ENCODE measurements at places on chromosomes 7 and 10.

DNA sequence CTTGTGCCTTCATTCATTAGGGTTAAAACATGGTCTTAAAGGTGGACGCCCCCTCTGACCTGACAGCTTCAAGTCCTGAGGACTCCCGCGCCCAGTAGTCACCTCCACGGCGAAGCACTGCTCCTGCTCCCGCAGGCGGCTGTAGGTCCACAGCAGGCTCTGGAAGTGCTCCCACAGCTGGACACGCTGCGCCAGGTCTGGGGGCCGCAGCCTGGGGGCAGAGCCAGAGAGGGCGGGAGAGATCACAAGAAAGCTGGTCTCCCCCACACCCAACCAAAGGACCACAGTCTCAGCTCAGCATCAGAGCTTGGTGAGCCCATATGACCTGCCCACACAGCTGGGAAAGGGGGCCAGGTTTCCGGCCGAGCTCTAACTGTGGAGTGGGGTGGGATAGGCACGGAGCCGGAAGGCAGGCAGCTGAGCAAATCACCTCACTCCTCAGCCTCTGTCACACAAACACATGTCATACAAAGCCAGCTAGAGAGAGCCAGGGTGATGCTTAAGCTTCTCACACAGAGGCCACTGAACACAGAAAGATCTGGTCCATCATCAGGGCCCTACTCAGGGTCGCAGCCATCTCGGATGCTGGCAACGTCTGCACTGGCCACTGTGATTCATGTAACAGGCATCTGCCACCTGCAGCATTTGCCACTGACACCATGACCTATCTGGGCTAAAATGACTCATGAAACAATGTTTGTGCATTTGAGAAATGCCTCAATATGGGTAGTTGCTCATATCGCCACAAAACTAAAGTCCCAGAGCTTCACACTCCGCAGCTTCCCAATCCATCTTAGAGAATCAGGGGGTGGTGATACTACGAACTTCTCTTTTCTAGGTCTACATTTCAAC lies 12.6 kb downstream of the HPS1 start:
- peak; percentile 89 for DNase-seq

DNA sequence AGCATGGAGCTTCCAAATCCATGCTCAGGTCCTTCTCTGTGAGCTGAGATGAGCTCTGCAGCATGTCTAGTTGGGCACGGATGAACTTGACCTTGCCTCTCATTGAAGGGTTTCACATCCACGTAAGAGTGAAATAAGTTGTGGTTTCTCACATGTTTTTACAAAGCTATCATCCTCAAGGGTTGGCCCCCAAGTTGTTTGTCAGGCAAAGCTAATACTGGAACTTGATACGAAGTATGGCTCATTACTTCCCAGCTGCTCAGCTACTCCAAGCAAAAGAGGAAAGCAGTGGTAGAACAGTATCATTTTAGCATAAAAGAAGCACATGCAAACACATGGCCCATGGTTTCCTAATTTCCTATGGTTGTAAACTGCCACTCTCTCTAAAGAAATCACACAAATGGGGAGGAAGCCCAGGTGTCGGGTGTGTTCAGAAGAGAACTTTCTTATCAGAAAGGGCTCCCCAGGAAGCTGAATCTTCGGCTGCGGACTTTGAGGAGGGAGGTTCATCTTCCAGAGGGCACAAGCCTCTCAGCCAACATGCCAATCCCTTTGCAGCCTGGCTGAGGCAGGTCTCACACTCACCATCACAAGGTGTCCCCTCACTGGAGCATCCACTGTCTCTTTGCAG lies 45.3 kb downstream of the PDLIM1 start:
- DNase-seq: no peak

- no peak for DNase-seq
These were observed 70.8 kb upstream of the TEX47 start for GRCh38 chr7:88866265-88866863.

DNA sequence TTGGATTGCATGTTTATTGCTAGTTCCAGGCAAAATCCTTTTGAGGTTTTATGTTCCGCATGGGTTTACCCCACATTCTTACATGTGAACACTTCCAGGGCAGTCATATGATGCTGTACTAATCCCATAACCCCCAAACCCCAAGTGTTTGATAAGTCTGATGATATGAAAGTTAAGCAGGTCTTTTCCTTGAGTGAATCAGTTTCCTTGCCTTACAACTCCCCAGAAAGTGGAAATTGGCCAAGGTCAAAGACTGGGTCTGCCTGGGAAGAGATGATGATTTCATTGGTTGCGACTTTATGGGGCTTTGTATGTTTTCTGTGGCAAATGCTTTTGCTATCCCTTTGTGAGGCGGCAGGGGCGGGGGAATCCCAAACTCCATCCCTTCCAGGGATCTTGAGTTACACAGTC lies 24.7 kb downstream of the AFAP1L2 start:
- no peak for DNase-seq

DNA sequence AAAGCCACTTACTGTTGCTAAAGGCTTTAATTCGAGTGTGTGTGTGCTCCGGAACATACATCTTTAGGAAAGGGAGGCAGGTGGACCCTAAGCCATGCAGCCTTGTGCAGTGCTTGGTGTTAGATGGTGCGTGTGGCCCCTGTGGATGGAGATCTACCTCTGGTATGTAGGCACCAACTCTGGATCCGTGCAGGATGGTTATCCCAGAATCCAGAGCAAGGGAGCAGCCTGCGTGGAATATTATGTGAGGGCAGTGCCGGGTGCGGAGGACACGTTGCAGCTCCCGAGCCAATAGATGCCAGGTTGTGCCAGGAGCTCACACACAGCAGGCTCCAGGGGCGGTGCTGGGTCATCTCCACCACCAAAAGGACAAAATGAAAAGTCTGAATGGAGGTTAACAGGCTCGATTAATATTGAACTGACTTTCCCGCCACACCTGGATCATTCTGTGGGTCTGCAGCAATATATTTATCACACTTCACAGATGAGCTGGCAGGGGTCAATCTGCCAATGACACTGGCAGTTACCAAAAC lies 143.0 kb upstream of the NPS start:
- no peak for DNase-seq

DNA sequence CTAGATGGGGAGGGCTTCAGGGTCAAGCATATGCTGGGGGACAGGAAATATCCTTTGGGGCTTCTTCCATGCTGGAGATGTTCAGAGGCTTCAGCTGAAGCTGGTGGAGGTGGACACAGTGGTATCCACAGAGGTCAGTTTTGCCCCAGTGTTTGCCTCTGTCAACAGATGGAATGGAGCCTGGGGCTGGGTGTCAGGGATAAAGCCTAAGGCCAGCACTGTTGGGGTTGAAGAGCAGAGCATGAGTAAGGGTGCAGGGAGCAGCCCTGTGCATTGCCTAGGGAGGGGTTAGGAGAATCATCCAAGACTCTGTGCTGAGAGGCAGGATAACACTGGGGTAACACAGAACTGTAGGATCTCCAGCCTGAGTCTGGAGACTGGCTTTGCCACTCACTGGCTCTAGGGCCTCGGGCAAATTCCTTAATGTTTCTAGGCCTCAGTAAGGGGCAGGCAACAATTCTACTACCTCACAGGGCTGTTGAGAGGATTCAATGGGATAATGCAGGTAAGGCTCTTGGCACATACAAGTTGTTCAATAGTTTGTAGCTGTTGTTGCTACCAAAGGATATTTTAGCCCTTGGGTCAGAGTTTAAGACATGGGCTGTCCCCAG lies 21.8 kb upstream of the MYL7 start:
- DNase-seq: no peak

DNA sequence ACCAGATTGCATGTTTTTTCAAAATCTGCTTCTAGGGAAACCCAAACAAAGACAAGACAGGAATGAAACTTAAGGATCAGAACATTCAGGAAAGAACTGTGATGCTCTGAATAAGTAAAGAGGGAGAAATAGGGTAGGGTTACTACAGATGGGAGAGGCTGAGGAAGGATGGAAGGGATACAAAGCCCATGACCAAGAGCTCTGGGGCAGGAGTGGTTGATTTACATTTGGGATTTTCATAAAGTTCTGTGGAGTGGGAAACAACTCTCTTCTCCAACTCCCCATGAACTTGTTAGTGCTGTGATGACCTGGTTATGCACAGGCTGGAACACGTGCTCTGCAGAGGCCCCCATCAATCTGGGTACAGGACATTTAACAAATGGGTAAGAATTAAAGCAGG lies 216.0 kb upstream of the KLF14 start:
- no peak for DNase-seq

DNA sequence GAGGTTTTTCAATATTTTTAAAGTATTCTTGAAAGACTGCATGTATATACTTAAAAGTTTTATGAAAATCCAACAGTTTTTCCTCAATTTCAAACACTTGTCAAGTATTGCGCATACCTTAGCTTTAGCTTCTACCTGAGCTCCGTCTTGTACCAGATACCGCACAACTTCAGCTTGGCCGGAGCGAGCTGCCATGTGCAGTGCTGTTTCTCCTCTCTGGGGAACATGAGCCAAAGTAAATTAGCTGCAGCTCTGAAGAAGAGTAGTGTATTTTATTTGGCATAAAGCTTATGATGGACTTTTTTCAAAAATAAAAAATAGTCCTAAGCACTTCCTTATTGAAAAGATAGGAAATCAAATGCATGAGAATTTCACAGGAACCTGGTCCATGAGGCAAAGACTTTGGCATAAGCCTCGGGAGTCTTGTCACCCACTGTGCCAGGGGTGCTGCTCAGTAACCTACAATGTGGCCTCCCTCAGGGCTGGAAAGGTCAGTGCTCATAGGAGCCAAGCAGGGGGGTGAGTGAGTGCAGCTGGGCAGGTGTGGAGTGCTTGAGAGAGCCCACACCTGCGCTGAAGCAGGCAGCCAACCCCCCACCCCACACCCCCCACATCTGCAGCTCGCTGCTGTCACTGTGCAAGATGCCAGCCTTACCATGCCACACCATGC lies 189.5 kb downstream of the ANK3 start:
- no peak for DNase-seq

DNA sequence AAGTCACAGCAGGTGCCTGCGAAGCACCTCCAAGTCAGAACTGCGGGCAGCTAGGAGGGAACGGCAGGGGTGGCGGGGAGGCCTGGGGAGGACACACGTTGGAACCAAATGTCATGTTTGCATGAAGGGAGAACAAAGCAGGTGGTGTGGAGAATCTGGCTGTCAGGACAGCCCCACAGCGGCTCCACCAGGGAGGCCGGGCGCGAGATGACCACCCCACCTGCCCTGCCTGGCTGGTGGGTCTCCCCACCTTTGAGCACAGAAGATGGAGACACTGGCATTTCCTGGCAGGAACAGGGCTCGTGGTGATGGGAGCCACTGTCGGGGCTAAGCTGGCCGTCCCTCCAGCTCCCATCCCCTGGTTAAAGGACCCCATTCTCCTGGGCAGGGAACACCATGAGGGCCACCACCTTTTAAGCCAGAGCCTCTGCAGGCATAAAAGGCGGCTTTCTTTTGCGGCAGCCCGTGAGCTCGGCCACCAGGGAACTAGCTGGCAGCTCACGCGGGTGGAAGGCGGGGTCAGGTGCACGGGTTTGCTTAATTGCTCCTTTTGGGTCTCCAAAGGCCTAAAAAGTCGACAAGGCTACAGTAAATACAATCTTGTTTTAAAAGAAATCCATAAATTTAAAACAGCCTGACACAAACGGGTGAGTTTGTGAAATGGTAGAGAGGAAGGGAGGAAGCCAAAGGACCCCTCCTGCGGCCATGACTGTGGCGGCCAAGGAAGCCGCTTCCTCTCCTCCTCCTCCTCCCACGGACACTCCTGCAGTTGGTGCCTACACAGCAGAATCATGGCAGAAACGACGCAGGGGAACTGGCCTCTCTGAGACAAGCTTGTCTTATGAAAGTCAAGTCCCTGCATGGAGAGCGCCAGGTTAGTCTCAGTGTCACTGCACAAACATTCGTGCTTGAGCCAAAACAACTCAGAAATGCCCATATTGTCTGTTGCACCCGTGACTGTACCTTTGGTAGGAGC lies 213.8 kb downstream of the DNAJB6 start:
- DNase-seq: no peak

GRCh38 chr10:22560096-22560912 lies 154.1 kb downstream of the PIP4K2A start:
- no peak for DNase-seq

Data from A172 (cell line).